Stimulated activated CD8-positive, alpha-beta memory T cell treated with anti-CD3 and anti-CD28 coated beads, Interleukin-15, amount 100 ng/mL, for 24 hours (primary cell): ENCODE measurements at places on chromosomes 6 and 20.

DNA sequence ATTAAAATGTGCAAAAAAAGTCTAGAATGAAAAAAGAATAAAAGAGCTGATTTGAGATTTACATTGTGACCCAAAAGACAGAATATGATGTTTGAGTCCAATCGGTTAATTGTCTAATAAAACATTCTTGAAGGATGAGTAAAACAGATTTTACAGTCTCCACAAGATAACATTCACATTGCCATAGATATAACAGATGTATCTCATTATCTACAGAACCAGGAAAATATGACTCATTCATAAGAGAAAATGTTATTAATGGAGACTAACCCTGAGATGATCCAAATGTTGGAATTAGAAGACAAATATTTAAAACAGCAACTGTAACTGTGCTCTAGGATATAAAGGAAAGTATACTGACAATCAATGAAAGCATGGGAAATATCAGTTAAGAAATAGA is 141.7 kb downstream of the RFX6 start:
- DNase-seq, result no peak

DNA sequence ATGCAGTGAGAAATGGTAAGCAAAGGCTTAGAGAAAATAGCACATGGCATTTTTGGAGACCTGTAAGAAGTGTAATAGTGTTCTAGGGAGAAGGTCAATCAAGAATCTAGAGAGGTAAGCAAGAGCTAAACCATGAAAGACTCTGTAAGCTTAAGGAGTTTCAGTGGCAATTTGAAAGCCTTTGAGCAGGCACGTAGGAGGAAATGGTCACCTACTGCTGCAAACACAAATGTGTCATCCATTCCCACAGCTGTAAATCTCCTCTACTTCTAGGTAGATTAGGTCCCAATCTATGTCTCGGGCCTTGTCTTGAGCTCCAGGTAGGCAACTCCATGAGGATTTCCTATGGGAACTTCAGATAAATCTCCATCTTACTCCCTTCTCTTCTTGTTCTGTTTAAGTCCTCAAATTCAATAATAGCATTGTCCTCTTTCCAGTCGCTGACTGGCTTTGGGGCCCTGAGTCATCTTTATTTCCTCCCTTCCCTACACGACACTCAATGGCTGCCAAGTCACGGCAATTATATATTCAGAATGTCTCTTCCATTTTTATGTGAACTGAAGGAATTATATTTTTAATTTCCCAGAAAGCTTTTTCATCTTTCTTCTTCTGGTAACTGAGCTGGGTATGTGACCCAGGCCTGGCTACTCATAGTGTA is 24.2 kb upstream of the PAQR8 start:
- no peak for DNase-seq

- no peak for DNase-seq
Measured at GRCh38 chr6:5747379-5747778, 259.3 kb downstream of the NRN1 start.

DNA sequence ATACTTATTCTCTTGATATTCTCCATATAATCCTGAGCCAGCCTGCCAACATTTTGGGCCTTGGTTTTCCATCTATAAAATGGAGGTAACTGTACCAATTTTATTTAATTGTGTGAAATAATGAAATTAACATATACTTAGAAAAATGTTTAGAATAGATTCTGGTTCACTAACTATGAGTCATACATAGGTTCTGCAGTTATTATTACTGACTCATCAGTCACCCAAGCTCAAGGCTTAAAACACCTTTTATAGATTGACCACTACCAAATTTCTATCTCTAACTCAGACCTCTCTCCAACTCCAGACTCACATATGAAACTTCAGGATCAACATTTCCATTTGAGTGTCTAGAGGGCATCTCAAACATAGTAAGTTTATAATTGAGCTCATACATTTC is 1277.2 kb upstream of the GJE1 start:
- no peak for DNase-seq

GRCh38 chr6:142570221-142570671 is 268.4 kb downstream of the ADGRG6 start:
- no peak for DNase-seq

- no peak for DNase-seq
Measured at GRCh38 chr20:20138301-20139064, 86.2 kb downstream of the CFAP61 start.

DNA sequence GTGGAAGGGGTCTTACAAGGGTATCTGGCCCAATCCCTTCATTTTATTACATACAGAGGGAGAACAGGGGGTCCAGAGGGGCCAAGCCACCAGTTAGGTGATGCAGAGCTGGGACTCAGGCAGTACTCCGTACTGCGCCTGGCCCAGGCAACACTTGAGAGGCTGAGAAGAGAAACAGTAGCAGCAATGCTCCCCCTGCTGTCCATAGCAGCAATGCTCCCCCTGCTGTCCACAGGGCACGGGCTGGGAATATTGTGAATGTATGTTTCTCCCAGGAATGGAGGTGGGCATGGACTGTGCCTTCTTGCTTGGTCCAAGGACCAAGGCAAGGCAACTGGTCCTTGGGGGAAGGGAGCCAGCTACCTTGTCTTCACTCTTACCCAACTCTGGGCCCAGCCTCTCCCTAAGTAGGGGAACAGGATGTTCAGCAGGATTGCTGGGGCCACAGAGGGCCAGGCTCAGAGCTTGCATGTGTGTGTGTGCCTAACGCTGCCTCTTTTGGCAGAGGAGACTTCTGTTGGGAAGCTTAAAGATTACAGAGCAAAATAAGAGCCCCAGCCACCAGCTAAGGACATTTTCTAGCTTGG is 14.8 kb upstream of the FAM83C start:
- no peak for DNase-seq

GRCh38 chr20:45405571-45406259 is 2.4 kb upstream of the DBNDD2 start:
- DNase-seq, result no peak

- DNase-seq, result no peak
Measured at GRCh38 chr6:92688342-92688741, 731.0 kb downstream of the EPHA7 start.

GRCh38 chr20:23358923-23359593 is 2.9 kb upstream of the GZF1 start:
- no peak for DNase-seq

GRCh38 chr6:3229566-3230178 is 2.2 kb upstream of the TUBB2B start:
- DNase-seq, result no peak

DNA sequence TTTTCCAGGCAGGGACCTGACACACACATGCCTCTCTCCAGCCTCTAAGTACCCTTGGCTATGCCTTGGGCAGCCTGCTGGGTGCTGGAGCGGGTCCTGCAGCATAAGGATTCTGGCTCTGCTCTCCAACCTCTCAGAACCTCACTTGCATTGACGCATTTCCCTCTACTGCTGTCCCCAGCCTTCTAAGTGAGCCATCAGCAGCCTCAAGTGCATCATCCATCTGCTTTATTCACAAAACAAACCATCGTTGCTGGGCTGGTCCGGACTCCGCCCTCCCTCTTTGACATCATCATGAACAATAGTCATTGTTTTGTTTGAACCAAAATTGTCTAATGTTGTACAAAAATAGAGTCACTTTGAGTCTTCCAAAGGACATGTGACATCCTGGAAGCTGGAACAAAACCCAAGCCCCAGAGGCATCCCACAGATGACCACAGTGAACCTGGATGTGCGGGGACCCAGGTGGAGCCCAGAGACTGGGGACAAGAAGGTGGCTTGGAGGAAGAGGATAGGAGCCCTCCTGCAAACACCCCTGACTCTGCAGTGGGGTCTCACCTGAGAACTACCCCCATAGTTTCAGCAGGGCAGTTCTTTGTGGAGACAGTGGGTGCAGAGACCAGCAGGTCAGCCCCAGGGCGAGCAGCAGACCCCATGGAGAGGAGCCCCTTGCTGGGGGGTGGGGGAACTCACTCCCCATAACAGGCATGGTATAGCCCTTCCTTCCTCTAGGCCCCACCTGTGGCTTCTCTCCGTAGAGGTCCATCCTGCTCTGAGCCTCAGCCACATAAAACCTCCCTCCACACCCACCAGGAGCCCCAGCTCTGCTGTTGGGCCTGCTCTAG is 230.1 kb downstream of the SYNDIG1 start:
- no peak for DNase-seq
